ENCODE measurements at places on chromosomes 3 and 15.

- DNase-seq, result no peak
Measured at GRCh38 chr3:17632401-17633100, 109.9 kb downstream of the TBC1D5 start.

- DNase-seq, result peak; percentile 59
Measured at GRCh38 chr3:17258823-17259436, 374.2 kb downstream of the PLCL2 start.

- DNase-seq, result no peak
Measured at GRCh38 chr3:58858126-58858525, 191.6 kb upstream of the FAM3D start.

DNA sequence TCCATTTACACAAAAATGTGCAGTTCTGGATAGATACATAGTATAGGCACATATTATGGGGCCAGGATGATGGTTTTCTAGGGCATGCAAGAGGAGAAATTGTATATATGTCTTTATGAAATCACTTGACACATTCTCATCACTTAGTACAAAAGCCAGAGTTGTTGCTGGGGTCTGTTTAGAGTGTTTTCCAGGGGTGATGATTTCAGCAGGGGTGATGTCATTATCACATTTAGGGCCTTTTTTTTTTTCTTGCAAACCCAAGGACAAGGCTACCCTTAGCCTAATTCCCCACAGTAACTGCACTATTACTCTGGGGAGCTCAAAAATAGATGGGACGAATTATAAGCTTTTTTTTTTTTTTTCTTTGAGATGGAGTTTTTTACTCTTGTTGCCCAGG, 3.6 kb downstream of the ZNF589 start:
- no peak for DNase-seq

GRCh38 chr3:186638259-186638658, 1.9 kb upstream of the FETUB start:
- no peak for DNase-seq

GRCh38 chr15:63136742-63137141, 15.1 kb downstream of the LACTB start:
- no peak for DNase-seq

- DNase-seq, result no peak
Measured at GRCh38 chr3:8282541-8283165, 219.0 kb upstream of the LMCD1 start.

DNA sequence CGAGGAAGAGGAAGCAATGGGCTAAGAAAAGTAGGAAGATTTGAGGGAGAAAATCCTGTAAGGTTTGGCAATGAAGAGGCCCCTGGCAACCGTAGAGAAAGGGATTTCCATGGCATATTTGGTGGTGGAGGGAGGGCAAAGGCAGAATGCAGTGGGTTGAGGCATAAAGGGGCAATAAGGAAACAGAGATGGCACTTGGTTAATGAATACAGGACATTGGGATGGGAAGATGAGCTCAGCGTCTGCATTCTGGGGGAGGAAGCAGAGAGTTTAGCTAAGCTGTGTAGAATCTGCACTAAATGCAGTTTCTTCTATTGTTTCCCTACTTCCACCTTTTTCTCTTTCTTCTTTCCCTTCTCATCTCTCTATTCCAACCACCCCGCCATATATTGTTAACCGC, 83.6 kb downstream of the LRTM1 start:
- no peak for DNase-seq

GRCh38 chr3:20197775-20198174, 11.8 kb upstream of the SGO1 start:
- DNase-seq, result no peak

DNA sequence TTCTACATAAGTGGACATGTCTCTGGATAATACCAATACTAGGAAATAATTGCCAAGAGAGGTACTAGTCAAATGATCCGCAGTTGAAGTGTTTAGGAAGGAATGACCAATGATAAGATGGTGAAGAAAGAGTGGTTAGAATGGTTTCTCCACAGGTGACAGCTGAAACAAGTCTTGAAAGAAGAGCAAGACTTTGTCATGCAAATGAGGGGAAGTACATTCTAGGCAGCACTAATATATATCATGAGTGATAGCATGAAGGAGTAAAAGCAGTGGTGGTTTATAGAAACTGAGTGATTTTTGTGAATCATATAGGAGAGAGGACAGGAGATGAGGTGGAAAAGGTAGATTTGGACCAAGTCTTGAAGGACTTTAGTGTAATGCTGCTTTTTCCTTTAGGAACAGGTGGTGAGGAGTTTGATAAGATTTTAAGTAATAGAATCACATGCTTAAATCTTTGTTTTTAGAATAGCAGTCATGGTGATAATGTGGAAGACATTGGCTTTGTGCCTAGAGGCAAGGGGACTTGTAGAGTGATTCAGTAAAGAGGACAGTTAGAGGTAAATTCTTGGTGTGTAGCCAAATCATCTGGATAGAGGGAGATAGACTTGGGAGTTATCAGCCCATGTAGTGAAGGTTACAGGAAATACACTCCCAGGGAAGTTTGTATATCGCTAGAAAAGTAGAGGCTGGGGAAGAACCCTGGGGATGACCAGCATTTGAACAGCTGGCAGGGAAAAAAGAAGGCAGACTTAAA, 31.9 kb downstream of the SLMAP start:
- no peak for DNase-seq

GRCh38 chr15:71472566-71472965, 337.8 kb upstream of the NR2E3 start:
- DNase-seq, result no peak

DNA sequence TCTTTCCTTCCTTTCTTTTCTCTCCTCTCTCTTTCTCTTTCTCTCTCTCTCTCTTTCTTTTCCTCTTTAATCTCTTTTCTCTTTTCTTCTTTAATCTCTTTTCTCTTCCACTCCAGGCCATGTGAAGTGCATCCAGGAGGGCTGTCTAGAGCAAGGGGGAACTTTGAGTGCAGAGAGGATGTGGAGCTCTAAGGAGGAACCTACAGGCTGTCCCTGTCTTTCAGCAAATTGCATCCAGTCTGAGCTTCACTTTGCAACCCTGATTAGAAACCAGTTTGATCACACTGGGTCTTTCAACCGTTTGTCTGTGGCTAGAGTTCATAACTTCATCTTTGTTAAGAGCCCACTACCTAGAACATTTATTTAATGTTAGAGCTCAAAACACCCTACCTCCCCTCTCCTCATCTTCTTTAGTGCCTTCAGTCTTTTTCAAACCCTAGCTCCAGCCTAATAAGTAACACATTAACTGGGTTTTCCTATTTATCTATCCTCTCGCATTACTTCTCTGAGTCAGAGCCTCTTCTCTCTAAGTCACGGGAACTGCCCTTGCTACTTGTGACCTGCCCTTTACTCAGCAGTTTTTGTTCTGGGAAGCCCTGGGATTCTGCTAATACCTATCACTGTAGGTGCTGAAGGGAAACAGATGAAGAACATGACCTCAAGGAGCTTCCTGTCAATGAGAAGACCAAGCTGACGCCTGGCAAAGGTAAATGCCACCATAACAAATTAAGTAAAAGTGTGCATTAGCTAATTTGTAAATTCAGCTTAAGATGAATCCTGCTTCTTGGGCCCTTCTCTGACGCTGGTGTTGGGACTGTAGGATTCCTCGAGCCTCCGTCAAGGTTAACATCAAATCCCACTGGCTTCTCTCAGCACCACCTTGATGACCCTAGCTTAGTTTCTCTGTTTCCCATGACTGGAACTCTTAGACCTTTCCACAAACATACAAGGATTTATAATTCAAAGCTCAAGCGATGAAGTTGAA, at the start of gene GCNT3:
GCNT3 (plus strand) TSS at position 508 of the 985 bp plus-strand sequence. CDS start 6,456 bp downstream, outside the sequence.
- DNase-seq, result no peak

- no peak for DNase-seq
Measured at GRCh38 chr3:186464424-186465093, 79.6 kb downstream of the CRYGS start.

DNA sequence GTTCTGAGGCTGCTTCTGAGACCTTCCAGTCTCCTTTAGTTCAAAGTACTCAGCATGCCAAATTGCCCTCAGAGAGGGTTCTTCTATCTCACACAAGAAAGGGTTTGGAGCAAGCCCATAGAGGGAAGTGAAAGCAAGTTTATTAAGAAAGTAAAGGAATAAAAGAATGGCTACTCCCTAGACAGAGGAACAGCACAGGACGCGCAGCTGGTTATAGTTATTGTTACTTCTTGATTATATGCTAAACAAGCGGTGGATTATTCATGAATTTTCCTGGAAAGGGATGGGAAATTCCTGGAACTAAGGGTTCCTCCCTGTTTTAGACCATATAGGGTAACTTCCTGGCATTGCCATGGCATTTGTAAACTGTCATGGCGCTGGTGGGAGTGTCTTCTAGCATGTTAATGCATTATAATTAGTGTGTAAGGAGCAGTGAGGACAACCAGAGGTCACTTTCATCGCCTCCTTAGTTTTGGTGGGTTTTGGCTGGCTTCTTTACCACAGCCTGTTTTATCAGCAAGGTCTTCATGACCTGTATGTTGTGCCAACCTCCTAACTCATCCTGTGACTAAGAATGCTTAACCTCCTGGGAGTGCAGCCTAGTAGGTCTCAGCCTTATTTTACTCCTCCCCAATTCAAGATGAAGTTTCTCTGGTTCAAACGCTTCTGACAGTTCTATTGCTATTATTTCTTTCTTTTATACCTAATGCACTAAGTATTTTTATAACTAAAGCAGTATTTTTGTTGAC, 26.3 kb downstream of the SCN11A start:
- DNase-seq, result no peak

All from thymus (tissue), 14 donors.